ENCODE measurements at places on chromosomes 11 and 22.

DNA sequence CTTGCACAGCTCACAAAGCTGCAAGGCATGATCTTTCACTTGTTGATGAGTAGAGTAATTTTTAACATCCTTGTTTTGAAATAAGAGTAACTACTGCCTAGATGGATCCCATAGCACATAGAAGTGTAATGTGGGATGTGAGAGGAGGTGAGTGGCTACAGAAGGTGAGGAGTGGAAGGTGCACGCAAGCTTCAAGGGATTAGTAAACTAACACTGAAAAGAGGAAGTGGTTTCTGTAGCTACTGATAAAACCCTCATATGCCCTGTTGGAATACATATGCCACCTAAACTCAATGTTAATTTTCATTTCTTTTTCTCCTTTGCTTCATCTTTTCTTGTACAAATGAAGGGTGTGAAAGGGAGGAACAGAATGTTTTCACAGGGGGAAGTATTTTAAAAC, 22.0 kb upstream of the CTSC start:
- no peak for DNase-seq

GRCh38 chr11:132685174-132685611, 847.1 kb downstream of the OPCML start:
- no peak for DNase-seq

DNA sequence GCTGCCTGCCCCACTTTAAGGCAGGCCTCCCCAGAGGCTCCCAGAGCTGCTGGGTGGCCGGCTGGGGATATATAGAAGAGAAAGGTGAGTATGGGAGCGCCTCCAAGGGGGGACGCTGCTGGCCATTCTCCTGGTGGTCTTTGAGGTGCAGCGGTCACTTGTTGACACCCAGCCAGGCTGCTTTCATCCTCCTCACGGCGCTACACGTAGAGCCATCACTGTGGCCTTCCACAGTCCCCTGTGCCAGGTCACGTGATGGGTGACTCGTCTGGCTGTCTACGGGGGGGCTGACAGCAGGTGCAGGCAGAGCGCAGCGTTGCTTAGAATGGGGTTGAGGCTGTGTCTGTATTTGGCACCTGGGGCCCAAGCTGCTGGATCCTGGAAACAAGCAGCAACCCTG, 1.9 kb downstream of the ACR start:
- no peak for DNase-seq

GRCh38 chr11:133919330-133920108, 37.2 kb downstream of the IGSF9B start:
- peak; percentile 4 for DNase-seq

DNA sequence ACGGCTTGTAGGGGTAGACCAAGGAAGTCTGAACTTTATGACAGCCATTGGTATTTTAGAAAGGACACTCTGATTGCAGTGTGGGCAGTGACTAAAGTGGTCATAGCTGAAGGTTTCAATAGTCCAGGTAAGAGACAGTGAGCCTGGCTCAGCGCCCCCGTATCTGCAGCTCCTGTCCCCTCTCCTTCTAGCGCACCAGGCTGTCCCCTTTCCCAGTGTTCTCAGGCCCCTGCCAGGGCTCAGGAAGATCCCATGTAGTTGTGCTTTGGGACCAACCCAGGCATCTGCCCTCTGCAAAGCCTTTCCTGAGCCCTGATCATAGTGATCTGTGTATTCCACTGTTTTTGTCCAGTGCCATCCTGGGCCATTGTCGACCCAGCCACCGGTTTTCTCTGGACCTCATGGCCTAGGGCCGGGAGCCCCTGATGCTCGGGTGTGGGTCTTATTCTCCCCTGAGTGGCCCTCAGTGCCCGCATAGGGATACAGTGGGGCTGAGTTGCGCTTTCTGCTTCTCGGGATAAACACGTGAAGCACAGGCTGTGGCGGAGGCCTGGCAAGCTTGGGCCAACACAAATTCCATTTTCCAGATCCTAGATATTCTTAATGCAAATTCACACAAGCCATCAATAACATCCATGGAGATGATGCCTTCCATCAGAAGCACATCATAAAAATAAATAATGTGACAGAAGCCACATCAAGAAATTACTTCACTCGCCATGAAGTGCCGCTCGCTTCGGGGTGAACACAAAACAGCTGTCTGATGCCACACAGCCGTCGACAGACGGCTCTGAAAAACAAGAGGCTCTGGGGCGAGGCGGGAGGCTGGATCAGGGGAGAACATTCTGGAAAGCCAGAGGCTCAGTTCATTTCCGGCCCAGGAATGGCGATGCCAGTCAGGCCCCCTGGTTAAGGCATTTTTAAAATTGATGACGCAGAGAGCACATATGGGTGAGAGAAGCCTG, 805.0 kb downstream of the TBC1D22A start:
- DNase-seq: no peak

GRCh38 chr11:79236541-79236971, 204.3 kb downstream of the TENM4 start:
- DNase-seq: no peak

DNA sequence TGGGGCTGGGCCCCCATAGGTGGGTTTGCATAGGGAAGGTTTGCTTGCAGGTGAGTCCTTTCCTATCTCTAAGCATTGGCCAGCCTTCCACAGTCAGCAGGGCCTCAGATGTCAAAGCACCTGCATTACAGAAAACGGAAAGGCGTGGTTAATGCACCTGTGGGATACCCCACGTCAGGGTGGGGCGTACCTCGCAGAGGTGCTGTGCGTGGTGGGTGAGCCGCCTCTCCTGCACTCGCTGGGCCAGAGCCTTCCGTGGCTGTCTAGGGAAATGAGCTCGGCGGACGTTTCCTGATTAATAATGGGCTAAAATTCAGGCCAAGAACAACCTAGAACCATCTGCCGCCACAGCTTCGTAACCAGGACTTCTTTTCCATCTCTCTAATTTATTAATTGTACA, 32.3 kb downstream of the ST14 start:
- DNase-seq: no peak

DNA sequence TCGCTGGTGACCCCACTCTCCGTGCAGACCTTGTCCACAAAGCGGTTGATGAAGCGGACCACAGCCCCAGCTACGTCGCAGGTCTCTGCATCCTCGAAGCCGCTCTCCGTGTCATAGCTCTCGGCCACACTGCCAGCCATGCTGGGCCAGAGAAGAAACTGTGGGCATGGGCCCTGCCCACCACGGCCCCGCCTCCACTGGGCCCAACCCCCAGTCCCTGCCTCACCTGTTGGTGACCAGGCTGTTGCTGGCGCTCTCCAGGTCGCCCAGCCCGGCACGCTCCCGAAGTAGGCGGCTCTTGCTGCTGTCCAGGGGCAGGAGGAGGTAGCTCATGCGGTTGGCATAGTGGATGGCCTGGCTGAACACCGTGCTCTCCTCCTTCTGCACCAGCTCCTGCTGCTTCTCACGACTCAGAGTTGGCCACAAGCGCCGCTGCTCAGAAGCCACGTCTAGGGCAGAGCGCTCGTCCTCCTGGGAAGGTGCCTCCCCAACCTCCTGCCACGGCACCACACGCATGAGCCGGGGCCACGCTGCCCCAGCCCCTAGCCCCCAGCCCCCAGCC, 12.8 kb downstream of the SBF1 start:
- DNase-seq: no peak

DNA sequence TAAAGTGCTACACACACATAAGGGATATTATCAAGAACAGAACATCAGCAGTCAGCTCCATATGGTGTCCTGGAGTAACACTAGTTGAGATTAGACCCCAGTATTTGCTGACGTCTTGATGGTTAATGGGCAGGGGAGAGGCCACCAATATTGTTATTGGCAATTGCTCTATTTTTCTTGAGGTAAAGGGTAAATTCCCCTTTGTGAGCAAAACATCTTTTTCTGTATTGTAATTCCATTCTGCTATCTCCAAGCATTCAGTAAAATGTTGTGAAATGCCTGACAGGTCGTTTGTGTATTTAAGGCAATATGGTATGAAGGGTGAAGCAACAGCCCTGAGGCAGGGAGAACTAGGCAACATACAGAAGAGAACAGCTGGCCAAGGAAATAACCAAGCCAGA, 21.9 kb downstream of the PC start:
- DNase-seq: no peak

GRCh38 chr11:20771681-20772080, 102.3 kb downstream of the NELL1 start:
- no peak for DNase-seq

DNA sequence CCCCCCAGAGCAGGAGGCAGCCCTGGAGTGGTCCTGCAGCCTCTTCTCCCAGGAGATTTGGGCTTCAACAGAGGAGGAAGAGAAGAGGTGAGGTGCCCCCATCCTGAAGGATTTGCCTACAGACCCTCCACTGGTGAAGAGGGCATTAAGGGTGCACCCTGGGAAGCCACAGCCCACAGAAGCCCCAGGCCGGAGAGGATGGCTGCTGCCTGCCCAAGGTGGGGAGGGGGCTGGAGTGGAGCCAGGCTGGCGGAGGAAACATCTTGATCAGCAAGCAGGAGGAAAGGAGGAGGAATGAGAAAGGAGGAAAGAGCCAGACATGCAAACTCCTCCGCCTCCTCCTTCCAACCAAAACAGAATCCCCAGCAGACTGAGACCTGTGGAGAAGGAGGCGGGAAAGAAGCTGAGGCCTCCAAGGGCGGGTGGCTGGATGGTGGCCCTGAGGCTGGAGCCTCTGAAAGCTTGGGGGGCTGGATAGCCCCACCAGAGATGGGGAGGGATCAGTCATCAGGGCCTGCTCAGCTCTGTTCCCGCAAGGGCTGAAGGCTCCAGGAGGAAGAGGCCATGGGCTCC, 31.3 kb downstream of the ARRB1 start:
- no peak for DNase-seq

DNA sequence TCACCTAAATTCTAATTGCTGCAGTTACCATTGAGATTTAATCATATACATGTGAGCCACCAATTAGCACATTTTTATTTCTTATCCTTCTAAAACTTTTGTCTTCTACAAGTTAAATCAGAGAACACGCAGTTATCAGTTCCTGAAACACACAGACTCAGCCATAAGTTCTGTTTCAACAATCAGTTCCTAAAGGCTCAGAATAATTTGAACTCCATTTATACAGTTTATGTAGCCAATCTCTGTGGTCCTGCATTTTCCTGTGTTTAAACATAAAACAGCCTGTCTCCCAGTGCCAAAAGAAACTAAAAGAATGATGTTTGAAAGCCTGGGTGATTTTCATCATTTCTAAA, 2.9 kb downstream of the PLAAT3 start:
- no peak for DNase-seq

DNA sequence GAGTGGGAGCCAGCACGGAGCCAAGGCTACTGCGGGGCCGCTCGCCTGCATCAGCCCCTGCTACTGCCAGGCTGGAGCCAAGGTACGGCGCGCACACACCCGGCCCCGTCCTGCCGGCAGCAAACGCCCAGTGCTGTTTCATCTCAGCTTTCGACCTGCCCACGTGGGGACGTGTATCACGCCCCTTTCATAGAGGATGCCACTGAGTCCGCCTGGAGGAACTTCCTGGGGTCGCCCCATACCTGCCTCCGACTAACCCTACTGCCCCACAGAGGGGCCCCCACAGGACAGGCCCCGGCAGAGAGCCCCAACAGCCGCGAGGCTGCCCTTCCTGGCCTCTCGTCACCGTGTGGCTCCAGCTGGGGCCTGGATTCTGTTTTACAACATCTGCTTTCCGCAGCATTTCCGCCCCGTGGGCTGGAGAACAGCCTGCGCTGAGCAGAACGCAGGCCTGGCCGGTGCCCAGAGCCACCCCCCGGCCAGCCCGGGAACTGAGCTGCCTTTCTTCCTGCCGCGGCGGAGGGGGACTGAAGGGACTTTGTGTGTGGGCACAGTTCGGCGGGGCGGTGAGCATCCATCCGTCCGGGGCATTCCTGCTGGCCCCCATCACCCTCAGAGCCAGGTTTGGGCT, 22.9 kb upstream of the ARHGAP8 start:
- DNase-seq: no peak

DNA sequence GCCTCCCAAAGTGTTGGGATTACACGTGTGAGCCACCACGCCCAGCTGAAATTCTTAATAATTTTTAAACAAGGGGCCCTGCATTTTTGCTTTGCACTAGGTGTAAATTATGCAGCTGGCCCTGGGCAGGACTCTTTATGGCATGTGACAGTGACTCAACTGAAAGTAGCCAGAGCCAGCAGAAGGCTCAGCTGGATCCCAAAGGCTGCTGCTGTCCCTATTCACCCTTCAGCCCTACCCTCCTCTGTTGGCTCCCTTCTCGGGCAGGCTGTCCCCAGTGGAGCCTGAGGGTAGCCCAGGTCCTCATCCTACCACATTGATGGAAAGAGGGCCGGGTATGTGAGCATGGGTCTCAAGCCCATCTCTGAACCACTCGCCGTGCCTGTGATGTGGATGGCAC, 45.6 kb downstream of the CD82 start:
- no peak for DNase-seq

GRCh38 chr11:76206327-76207081, at the start of gene WNT11:
Gene WNT11 (minus strand): TSS chr11:76206502. CDS start chr11:76206407, 95 bp downstream.
- DNase-seq: peak; percentile 27

DNA sequence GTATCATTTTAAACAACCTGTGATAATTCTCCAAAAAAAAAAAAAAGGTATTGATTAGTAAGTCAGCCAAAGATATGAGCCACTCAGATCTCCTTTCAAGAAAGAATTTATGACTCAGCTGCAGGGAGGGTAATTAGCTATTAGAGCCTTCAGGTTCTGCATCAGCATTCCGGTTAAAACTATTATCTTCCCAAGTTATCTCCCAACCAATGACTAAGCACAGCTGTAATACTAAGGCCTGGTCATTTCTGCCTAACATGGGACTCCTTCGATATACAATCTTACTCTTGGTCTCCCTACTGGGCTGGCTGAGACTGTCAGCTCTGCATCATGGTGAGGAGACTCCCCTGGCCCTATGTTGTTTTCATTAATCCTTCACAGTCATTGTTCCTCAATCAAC, 60.4 kb downstream of the SBF2 start:
- DNase-seq: no peak

All from CD4-positive, alpha-beta T cell treated with Interleukin-21 for 1 hour (primary cell).